T follicular helper cell (primary cell): ENCODE measurements at places on chromosomes 13 and 19.

DNA sequence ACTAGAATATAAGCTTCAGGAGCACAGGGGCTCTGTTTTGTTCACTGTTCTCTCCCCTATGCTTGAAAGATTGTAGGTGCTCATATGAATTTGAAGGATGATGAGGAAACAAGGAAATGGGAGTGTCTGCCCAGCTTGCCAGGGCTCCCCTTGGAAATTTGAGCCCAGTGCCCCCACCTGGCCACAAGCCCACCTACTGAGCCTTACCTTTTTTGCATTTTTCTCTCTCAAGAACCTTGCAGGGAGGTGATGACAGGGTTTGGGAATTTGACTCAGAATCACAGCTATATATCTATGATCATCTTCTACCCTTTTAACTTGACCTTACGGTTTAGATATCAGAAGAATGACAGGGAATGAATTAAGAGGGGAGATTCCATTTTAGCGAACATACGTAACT lies 33.8 kb downstream of the SERP2 start:
- no peak for DNase-seq

DNA sequence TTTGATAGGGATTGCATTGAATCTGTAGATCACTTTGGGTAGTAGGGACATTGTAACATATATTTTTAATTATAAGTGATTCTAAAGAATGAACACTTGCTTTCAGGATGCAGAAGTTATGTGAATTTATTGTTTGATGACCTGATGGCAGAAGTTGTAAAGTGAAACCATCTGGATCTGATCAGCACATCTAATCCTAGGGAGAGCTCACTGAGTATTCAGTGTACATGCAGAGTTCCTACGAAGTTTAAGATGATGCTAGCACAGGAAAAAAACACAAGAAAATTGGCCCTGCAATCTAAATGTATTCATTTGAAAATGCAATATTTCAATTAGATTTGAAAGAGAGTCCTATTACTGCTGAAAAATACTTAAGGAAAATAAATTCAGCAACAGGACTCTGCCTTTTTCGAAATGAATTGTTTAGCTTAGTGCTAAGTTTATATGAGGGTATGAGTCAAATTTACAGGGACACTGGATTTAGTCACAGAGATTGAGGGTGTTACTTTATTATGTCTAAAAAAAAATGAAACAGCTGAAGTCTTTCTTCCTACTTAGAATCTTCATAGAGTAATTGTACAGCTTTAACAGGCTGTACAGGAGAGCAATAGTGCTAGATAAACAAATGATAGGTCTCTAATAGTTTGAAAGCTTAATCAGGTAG lies 385.7 kb downstream of the DCT start:
- no peak for DNase-seq

GRCh38 chr13:43800828-43801227 lies 14.1 kb upstream of the ENOX1 start:
- no peak for DNase-seq

- no peak for DNase-seq
These were observed 1481.9 kb downstream of the PCDH9 start for GRCh38 chr13:65748227-65748626.

- DNase-seq, result no peak
These were observed 221.4 kb upstream of the SLC10A2 start for GRCh38 chr13:103287659-103288058.

GRCh38 chr19:39939556-39939955 lies 5.1 kb upstream of the FCGBP start:
- DNase-seq, result no peak

DNA sequence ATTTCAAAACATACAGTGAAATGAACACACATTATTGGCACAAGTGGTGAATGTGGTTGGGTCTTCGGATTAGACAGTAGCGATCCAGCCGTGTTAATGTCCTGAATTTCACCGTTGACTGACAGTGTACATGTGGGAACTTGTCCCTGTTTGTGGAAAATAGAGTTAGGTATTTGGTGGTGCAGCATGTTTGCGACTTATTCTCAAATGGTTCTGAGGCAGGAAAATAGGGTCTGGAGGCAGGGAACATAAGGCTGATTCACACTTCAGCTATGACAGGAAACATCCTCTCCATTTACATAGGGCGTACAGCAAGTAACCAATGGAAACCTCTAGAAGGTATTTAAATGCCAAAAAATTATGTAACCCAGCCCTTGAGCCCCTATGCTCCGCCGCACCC lies 4.2 kb downstream of the LGALS7B start:
- DNase-seq, result no peak

- no peak for DNase-seq
These were observed 18.3 kb downstream of the FBXO27 start for GRCh38 chr19:39014037-39014436.

- DNase-seq, result no peak
These were observed 2.8 kb downstream of the GFY start for GRCh38 chr19:49427855-49428546.

- peak; percentile 5 for DNase-seq
These were observed 110.2 kb upstream of the DOCK9 start for GRCh38 chr13:99087954-99088491.

- no peak for DNase-seq
These were observed 5.6 kb upstream of the SPIB start for GRCh38 chr19:50413096-50413495.

DNA sequence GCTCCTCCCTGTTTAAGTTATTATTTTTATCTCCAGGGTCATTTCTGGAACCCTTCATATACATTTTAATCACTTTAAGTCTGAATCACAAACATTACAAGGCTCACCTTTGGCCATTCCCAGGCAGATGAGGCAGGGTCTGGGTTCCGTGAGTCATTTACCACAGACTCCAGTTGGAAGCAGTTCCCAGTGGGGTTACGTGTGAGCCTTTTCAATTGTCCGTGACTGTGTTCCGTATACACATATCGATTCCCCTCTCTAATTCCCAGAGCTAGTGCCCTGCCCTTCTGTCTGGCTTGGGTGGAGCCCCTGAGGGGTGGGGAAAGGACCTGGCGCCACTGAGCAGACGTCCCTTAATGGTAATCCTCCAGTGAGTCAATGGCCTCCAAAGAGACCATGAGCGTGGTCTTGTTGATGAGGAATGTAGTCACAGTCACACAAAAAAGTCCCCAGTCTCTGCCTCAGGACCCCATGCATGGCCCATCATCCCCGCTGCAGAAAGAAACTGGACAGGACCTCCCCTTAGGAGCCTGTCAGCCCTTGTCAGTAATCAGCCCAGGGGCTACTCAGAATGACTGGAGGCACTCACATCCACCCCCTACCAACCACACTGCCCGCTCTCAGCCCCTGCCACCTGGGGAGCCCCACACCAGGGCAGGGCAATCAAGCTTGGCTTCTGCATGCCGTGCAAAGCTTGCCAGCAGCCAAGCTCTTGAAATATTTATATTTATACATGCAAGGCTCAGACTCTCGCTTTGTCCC lies 144.4 kb downstream of the ZIC5 start:
- no peak for DNase-seq

GRCh38 chr19:1853295-1854038 lies 5.2 kb upstream of the REXO1 start:
- peak; percentile 77 for DNase-seq

- DNase-seq, result no peak
These were observed 11.7 kb upstream of the KPTN start for GRCh38 chr19:47495478-47496372.

DNA sequence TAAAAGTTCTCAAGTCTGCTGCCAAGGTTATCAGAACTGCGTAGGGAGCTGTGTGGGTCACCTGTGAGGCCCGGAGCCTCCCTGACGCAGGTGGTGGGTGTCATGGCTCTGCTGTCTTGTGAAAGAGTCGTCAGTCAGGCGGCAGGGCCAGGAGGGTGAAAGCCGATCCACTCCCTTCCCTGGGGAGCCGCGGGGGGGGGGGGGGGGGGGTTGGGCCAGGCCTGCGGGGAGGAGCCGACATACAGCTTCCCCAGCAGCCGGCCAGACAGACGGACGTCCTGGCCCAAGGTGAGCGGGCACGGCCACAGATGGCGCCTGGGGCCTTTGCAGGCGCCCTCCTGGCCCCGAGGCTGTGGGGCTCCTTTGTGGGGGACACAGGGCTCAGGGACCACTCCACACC lies 12.4 kb downstream of the SBNO2 start:
- no peak for DNase-seq

GRCh38 chr13:100859861-100860260 lies 185.3 kb upstream of the TMTC4 start:
- DNase-seq, result no peak

- no peak for DNase-seq
These were observed 14.6 kb downstream of the XRCC1 start for GRCh38 chr19:43560687-43561086.

- no peak for DNase-seq
These were observed 6.2 kb downstream of the PHLDB3 start for GRCh38 chr19:43498233-43498842.

DNA sequence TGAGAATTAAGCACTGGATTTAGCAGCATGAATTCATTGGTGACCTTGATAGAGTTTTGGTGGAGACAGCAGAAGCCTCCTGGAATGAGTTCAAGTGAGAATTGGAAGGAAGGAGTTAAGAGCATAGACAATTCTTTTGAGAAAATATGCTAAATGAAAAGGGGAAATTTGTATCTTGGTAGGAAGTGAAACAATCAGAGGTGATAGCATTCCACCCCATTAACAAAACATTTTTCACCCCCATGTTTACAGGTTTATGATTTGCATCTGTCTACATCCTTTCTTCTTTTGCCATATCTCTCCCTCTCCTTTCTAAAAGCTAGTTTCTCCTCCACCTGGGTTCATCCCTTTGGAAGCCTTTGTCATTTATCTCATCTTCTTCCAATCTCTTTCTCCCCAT lies 27.5 kb downstream of the LNX2 start:
- DNase-seq, result no peak

DNA sequence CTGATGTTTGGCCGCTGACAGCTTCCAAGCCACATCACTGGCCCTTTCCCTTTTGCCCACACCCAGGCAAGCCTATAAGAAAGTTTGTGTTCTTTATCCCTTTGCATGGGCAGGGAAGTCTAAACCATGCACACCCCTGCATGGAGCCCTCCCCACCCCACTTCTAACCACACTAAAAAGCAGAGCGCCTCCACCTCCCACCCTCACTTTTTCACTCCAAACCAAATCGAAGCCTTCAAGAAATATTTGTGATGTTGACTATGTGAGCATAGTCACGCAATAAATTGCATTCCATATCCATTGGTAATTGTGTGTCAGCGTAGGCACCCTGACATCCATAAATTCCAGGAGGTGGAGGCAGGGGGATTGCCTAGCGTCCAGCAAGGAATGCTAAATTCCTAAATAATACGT lies 104.4 kb upstream of the LSM14A start:
- no peak for DNase-seq

DNA sequence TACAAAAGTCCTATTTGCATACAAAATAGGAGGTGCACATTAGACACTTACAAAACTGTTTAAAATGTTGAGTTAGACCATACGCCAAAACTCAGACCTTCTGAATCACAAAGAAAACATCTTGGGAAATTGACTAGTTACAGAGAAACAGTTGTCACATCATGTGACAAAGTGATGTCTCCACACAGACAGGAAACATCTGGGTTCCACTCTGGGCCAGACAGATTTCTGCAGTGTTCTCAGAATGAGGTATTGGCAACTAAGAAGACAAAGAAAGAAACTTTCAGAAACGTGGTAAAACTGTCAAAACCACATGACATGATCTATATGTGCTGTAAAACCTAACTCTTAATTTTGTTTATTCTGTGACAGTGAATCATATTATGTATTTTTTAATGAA lies 6.7 kb downstream of the ZNF793 start:
- no peak for DNase-seq

GRCh38 chr13:73599232-73600128 lies 534.7 kb downstream of the KLF12 start:
- DNase-seq, result no peak

DNA sequence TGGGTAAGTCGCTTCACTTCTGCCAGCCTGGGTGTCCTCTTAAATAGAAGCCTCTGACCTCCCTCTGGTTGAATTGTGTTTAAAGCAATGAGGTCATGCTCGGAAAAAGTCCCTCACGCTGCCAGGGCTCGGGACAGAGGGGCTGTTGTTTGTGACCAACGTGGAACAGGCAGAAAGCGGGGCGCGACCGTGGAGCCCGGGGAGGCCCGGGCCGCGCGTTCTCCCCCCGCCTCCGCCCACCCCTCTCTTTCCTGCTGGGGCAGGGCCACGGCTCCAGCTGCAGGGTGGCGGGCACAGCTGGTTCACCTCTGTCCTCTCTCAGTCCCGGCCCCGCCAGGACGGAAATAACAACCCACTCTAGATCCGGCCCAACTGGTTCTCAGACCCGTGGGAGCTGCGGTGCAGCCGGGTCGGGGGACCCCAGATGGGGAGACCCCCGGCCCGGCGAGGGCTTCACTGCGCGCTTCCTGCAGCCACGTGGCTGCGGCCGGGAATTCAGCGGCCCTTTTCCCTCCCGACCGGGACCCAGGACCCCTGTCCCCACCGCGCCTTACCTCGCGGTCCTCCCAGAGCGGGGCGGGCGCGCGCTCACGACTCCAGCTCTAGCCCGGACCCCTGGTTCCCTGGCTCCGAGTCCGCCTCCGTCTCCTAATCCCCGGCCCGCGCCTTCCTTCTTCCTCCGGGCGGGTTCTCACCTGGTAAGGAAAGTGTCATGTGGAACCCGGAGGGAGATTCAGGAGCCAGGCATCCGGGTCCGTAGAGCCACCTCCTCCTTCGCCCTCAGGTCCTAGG lies 1.9 kb downstream of the CDC42EP5 start:
- DNase-seq, result no peak

DNA sequence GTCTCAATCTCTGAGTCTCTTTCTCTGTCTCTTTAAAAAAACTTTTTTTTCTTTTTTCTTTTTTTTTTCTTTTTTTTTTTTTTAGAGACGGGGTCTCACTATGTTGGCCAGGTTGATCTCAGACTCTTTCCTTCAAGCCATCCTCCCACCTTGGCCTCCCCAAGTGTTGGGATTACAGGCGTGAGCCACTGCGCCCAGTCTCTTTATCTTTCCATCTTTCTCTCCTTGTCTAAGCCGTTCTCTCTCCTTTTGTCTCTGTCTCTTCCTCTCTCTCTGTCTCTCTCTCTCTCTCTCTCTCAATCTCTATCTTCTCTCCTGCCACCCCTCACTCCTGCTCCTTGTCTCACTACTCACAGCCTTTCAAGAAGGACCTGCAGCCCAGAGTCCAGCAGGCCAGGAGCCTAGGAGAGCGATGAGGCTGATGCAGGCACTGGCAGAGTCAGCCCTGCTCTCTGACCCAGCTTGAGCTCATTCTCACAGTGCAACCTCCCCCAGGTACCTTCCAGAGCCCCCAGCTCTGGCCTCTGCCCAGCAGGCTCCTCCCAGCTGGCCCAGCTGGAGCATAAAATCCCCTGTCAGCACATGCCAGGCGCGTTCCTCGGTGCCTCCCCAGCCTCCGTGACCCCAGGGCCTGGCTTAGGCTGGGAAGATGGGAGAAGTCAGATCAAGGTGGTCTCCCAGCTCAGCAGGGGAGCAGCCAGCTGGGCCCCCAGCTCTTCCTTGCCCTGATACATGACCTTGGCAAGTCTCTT lies at the start of gene NPHS1:
NPHS1 (minus strand) TSS at position 476 of the 752 bp plus-strand sequence. CDS start 667 bp downstream, outside the sequence.
- no peak for DNase-seq

GRCh38 chr13:47463726-47464125 lies 537.3 kb downstream of the SUCLA2 start:
- DNase-seq, result no peak
